ENCODE measurements at places on chromosomes 6 and 20.

DNA sequence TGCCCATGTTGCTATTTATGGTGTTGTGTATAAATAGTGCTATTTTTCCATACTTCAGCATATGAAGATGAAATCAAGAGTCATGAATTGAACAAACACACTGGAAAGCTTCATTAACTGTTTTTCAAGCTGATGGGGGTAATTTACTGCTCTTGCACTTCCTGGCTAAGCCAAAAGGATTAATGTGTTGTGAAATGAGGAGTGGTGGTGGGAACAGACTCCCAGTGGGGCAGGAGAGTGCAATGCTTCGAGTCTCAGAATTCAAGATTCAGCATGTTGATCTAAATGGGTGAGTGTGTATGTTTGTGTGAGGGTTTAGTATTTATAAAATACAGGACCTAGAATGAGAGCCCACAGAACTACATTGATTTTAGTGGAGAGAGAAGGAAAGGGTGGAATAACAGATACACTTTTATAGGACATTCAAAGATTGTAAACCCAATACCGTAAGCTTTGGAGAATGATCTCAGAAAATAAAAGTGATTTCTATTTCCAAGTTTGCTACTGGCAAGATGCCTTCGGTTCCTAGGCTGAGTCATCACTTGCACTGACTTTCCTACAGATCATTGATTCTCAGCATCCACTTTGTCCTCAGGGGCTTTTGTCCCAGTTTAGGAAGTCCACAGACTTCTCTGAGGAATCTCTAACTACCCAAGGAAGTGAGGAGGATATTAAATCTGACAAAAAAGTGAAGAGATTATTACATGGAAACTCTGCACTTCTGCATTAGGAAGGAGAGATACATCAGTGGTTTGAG, 303.6 kb downstream of the TRDN start:
- DNase-seq: no peak

GRCh38 chr20:4234128-4234527, 218.8 kb upstream of the RNF24 start:
- DNase-seq: no peak

GRCh38 chr6:170464080-170464479, 89.0 kb downstream of the PSMB1 start:
- no peak for DNase-seq

DNA sequence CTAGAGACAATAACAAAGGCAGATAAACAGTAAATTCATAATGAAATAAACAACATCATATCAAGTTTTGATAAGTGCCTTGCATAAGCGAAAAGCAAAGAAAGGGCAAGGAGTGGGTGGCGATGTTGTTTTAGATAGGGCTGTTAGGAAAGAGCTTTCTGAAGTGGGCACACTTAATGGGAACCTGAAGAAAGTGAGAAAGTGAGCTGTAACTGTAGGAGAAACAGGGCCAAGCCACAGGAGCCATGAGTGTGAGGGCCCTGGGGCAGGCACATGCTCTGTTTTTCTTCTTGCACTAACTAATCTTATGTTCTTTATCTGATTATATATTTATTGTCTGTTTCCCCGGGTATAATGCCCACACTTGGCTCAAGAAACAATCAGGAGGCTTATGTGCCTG, 193.4 kb upstream of the SUPT3H start:
- no peak for DNase-seq

GRCh38 chr6:163195721-163196691, 218.5 kb upstream of the QKI start:
- no peak for DNase-seq

- no peak for DNase-seq
Observed at GRCh38 chr20:11296221-11296620, 621.5 kb upstream of the BTBD3 start.

- DNase-seq: no peak
Observed at GRCh38 chr6:110731898-110732297, 83.4 kb downstream of the CDK19 start.

GRCh38 chr20:62426699-62427131, 624 bp downstream of the RBBP8NL start:
- DNase-seq: no peak

GRCh38 chr6:359261-360035, 32.1 kb upstream of the IRF4 start:
- no peak for DNase-seq

GRCh38 chr20:17960927-17961586, 7.5 kb downstream of the SNX5 start:
- no peak for DNase-seq

DNA sequence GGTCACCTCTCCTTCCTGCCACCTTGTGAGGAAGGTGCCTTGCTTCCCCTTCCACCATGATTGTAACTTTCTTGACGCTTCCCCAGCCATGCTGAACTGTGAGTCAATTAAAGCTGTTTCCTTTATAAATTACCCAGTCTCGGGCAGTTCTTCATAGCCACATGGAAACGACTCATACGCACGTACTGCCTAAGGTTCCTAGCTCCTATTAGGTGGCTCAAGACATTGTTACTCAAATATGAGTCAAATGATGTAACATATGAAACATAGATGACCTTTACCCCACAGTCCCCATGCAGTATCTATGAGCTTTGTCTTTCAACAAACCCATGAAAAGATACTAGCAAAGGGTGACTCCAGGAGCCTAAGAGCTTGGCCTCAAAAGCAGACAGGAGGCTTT, 98.3 kb downstream of the SIM1 start:
- no peak for DNase-seq

GRCh38 chr20:20237093-20237959, 130.6 kb upstream of the INSM1 start:
- no peak for DNase-seq

GRCh38 chr20:41408986-41409385, 42.4 kb upstream of the EMILIN3 start:
- DNase-seq: no peak

GRCh38 chr20:1945134-1945618, 48.7 kb downstream of the PDYN start:
- no peak for DNase-seq

DNA sequence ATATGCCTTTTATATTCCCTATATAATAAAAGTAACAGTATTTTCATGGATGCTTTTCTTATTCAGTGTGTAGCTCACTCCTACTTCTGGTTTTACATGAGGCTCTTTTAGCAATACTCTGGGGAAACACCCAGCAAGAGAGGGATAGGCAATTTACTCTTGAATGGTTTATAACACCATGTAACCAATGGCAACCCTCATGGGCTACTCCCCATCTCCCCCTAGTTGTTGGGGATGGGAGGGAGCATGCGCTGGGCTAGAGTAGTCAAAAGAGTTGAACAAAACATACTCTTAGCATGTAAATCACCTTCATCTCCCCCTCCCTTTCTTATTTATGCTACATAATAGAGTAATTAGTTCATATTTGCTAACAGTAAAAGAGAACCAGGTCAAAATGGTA, 140.1 kb upstream of the LRFN2 start:
- DNase-seq: no peak

DNA sequence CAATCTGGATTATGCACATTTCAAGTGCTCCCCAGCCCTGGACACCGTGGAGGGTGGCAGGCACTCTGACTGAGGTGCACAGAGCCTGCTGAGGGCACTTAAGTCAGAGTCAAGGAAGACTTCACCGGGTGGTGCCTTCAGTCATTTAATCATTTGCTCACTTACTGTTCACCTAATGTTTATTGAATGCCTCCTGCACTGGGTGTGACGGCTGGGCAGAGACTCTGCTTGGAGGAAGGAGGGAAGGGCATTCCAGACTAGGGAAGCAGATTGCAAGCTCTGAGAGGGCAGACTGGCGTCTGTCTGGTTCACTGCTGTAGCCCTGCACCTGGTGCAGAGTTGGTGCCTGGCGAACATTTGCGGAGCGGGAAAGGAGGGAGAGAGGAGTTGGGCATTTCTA, 54.2 kb upstream of the FAM83D start:
- DNase-seq: no peak

DNA sequence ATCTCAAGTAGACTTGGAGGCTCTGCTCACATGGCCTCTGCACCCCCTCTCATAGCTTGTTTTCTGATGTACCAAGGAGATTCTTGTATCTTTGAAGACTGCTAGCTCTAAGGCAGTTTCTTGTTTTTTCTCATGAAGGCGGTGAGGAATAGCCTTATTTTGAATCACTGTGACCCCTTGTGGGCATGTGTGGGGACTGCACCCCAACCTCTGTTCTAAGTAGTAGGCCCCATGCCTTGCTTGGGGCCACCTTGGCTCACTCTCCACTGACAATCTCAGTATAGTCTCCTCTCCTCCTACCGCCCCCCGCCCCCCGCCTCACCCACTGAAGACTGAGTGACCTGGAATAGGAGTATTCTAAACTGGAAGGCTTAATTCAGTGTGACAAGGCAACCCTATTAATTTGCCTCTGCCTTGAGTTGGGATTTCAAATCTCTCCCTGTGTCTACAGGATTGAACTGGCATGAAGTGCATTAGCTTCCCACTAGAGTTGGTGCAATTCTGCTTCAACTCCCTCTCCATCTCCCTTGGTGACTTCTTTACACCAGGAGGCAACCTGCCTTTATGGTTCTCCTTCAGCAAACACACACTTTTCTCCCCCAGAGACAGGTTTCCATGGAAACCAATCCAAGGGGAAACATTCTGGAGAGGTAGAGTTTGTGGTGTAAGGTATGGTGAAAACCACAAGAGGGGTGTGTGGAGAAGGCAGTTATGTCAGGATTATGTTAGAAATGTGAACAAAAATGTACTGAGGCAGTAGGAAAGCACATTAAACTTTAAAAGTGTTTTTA, 75.4 kb upstream of the ECI2 start:
- peak; percentile 18 for DNase-seq

- peak; percentile 5 for DNase-seq
Observed at GRCh38 chr6:136822046-136822375, 381 bp upstream of the PEX7 start.

GRCh38 chr6:44216677-44217331, at the start of gene MYMX:
TSS of gene MYMX (plus strand) at chr6:44216926. CDS start at chr6:44217472, 546 bp downstream.
- DNase-seq: no peak

Data from GM12864 (cell line).